Hematopoietic multipotent progenitor cell treated with erythropoietin and hydrocortisone succinate and interleukin-3 and kit ligand, for 6 days (in vitro differentiated cells): ENCODE measurements at places on chromosomes 12 and 14.

- no peak for DNase-seq
These were observed 3.7 kb downstream of the NOVA1 start for GRCh38 chr14:26594148-26594547.

- peak; percentile 95 for DNase-seq
These were observed 33.5 kb downstream of the RBM19 start for GRCh38 chr12:113932381-113933196.

DNA sequence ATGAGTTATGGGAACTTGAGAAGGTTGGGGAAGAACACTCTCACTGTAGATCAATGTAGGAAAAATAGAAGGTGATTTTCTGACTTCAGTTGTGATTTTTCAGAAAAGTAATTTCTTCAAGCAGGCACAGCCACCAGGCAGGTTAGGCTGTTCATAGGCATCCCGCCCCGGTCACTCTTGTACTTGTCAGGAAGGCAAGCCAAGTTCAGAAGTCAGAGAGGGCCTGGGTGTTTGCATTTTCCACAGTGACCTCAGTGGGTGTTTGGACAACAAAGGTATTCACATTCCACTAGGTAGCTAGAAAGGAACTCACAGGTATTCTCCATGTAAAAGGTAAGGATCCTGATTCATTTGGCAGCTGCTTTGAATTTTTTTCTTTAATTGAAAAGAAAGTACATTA is 3.0 kb upstream of the FAM234B start:
- DNase-seq: no peak

- DNase-seq: no peak
These were observed 56.8 kb downstream of the SPPL3 start for GRCh38 chr12:120847392-120847791.

- no peak for DNase-seq
These were observed 33.4 kb downstream of the POLE start for GRCh38 chr12:132653567-132654290.

DNA sequence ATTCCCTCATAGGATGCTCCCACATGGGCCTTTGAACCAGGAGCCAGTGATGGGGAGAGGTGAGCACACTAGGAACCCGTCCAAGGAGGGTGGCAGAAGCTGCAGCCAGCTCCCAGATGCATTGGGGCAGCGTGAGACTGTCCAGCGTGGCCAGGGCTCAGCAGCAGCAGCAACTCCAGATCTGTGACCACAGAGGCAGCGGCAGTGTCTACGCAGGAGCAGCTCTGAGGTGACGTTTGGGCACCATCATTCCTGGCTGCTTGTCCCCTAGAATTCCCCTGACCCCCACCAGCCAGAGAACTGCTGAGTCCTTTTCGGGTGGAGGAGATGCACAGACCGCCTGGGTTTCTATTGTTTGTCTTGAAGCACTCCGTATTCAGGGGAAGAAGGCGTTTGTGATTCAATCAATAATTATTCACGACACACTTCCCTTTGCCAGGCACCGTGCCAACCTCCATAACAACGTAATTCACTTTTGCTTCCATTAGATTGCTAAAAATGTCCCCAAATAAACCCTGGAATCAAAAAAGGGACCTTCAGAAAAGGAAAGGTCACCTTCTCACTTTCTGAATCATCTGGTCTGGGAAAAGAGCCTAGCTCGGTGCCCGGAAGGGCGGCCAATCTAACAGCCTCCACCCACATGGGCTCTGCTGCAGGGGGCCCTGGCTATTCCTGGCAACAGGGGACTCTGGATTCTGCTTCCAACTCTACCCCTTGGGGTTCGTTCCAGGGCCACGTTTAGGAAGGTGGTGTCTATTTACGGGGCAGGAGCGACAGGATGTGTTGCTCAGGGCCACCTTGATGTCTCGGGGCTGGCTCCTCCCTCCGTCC is 11.4 kb upstream of the BDKRB2 start:
- no peak for DNase-seq

- no peak for DNase-seq
These were observed 193.1 kb upstream of the FLRT2 start for GRCh38 chr14:85336817-85337216.

DNA sequence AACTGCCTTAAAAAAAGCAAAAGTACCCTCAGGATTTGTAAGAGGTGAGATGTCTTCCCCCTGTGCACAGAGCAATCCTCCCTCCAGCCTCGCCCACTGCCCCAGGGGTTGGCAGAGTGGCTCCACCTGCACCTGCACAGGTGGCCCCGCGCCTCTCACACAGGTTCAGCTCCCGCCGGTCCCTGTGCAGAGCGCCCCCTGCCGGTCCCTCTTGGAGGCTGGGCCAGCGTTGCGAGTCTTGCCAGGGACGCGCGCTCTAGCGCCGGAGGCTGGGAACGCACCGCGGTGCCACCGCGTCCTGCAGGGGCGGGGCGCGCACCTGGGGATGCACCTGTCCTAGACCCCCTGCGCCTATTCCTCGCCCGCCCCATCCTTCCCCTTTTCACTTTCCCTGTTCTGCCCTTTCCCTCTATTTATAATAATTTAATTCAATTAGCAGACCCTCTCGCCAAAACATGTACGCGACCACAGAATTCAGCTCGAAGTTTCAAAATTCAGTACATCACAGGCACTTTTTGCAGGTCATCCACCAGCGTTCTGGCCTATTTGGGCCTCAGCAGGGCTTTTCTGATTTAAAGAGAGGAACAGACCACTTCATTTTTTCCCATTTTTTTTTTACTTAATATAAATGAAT is 618.6 kb downstream of the AACS start:
- DNase-seq: peak; percentile 67

GRCh38 chr12:54891717-54892478 is 37.6 kb downstream of the MUCL1 start:
- no peak for DNase-seq

GRCh38 chr12:47159348-47159747 is 79.6 kb upstream of the AMIGO2 start:
- no peak for DNase-seq

DNA sequence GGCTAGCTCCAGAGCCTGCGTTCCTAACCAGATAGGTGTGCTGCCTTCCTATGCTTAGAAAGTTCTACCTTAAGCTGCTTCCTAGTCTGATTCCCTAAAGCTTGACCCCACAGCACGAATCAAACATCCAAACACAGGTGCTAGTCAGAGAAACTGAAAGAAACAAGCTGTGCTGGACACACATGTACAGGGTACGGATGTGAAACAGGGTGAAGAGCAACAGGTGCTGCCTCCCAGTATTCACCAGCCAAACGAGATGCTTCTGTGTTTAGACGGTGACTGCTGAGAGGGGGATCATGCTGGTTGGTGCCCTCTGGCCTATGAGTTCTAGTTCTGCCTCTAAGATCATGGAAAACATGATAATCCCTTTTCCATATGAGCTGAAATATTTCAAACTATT is 105.3 kb downstream of the GRIP1 start:
- DNase-seq: no peak

- DNase-seq: no peak
These were observed 207.7 kb downstream of the RAD51B start for GRCh38 chr14:68027276-68027675.

GRCh38 chr12:59193476-59194050 is 273.3 kb upstream of the LRIG3 start:
- no peak for DNase-seq

- no peak for DNase-seq
These were observed 31.0 kb upstream of the BTG1 start for GRCh38 chr12:92176646-92177045.

DNA sequence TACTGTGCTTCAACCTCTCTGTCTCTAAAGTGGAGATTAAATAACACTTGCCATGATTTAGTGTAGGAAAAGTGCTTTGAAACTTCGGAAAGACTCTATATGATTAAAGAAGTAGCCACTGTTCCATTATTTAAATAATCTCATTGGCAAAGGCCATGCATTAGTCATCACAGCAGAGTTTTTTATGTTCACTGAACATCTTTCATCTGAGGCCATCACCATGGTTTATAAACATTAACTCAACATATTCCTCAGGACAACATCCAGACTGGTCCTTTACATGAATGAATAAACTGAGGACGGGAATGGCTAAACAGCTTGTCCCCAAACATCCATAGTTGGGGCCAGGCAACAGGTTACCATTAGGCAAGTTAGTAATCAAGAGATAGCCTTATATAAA is 124.6 kb upstream of the FRMD6 start:
- no peak for DNase-seq

GRCh38 chr14:87139299-87139698 is 853.7 kb downstream of the GALC start:
- DNase-seq: no peak
